Left kidney (tissue), 8 donors: ENCODE measurements at places on chromosomes 5 and 9. TPM values are rescaled to one million over a fixed set of nuclear protein-coding genes. Genes with fewer than 3 reads are reported as not detected.

FEM1C gene
- 24.6 TPM for polyA plus RNA-seq

PTGES gene
- polyA plus RNA-seq, result 4.3 TPM

APBA1 gene
- 17.9 TPM for polyA plus RNA-seq

NR5A1 gene
- polyA plus RNA-seq, result not detected

GABRA1 gene
- 0.20 TPM for polyA plus RNA-seq

SAP30L gene
- 61.3 TPM for polyA plus RNA-seq

SLC4A9 gene
- 26.9 TPM for polyA plus RNA-seq

ADAMTS19 gene
- polyA plus RNA-seq, result 6.8 TPM

GFRA3 gene
- polyA plus RNA-seq, result 3.2 TPM

LCN1 gene
- not detected for polyA plus RNA-seq

WNT8A gene
- 0.15 TPM for polyA plus RNA-seq

SPATA31D4 gene
- not detected for polyA plus RNA-seq

TAF11L10 gene
- polyA plus RNA-seq, result not detected

ECM2 gene
- polyA plus RNA-seq, result 14.9 TPM

PCDHGA7 gene
- polyA plus RNA-seq, result 2.2 TPM

PCDHB15 gene
- polyA plus RNA-seq, result 12.5 TPM

SPATA6L gene
- 5.3 TPM for polyA plus RNA-seq

FIBCD1 gene
- 0.08 TPM for polyA plus RNA-seq

B4GALT1 gene
- 146 TPM for polyA plus RNA-seq

C9 gene
- 0.37 TPM for polyA plus RNA-seq

GLRA1 gene
- polyA plus RNA-seq, result 0.13 TPM

ALDH7A1 gene
- 191 TPM for polyA plus RNA-seq

SERF1A gene
- polyA plus RNA-seq, result 15.2 TPM

BTNL8 gene
- 0.65 TPM for polyA plus RNA-seq

LVRN gene
- 3.0 TPM for polyA plus RNA-seq

SPEF2 gene
- 80.3 TPM for polyA plus RNA-seq

DRD1 gene
- polyA plus RNA-seq, result not detected

C7 gene
- polyA plus RNA-seq, result 148 TPM

KLF9 gene
- polyA plus RNA-seq, result 8.7 TPM

NUTM2F gene
- not detected for polyA plus RNA-seq
